NCI-H1436 (cell line): ENCODE measurements at places on chromosomes 3 and 15.

GRCh38 chr3:186988806-186989205, 58.5 kb downstream of the ST6GAL1 start:
- no peak for DNase-seq

- DNase-seq = no peak
These were observed 71.4 kb upstream of the PCSK6 start for GRCh38 chr15:101560722-101561583.

- no peak for DNase-seq
These were observed 33.7 kb downstream of the CHD2 start for GRCh38 chr15:92933831-92934230.

- DNase-seq = no peak
These were observed 5.6 kb upstream of the SRPRB start for GRCh38 chr3:133799794-133800585.

DNA sequence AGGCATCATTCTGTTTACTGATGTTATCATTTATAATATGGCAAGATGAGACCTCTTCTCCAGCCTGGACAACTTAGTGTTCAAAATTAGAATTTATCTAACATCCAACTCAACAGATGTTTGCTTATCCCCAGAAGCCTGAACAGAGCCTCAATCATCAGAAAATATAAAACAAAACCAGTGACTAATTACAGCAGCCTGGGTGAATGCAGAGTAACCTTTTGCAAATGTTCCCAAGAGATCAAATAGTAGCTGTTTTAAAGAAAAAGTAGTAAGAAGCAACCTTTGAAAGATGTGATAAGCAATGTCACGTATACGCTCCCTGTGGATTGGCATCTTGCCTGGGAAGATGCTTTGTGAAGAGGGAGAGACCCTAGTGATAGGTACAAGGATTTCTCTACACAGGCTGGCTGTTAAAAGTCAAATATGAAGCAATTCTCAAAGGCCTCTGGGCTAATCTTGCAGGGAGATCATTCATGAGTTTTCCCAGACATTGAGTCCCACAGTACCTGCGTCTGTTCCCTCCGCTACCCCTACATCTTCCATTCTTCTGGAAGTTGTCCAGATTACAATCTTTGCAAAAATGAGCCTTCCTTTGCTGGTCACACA, 39.3 kb upstream of the PRICKLE2 start:
- no peak for DNase-seq

- no peak for DNase-seq
These were observed 33.2 kb upstream of the SECISBP2L start for GRCh38 chr15:49079340-49080039.

DNA sequence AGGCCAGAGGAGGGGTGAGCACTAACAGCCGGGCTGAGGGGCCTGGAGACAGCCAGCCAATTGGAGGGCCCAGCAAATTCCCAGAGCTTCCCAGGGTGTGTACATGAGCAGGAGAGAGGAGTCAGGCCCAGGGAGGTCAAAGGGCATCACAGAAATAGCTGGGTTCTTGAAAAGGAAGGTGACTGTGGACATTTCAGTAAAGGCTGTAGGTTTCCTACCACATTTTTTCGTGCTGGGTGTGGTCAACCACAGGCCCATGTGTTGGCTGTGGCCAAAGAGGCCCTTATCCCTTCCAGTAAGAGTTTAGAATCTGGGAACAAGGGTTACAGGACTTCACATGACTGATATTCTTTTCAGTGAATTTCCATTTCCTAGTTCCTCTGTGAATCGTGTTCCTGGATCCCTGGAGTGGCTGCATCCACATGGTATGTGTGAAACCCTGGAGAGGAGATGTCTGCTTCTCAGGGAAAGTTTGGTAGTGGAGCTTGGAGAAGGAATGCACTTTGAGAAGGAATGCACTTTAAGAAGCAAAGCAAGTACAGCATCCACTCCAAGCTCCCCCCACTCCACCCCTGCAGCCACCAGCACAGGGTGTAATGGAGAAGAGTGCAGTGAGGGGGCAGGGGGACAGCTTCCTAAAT, 73.2 kb upstream of the HEG1 start:
- no peak for DNase-seq

GRCh38 chr3:52136513-52136912, 17.7 kb downstream of the POC1A start:
- no peak for DNase-seq

- no peak for DNase-seq
These were observed 226.7 kb downstream of the SNRPN start for GRCh38 chr15:25181293-25182097.

DNA sequence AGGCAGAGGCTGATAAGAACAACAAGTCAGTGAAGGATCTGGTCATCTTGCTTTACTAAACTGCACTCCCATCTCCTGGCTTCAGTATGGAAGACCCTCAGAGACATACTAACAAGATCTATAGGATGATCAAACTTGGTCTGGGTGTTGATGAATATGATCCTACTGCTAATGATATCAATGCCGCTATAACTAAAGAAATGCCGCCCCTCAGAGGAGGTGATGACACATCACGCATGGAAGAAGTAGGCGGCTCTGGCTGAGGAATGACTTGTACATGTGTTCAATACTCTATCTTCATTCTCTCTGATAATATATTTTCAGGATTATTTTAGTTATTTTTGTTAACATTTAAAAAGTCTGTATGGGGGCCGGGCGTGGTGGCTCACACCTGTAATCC, 17.5 kb upstream of the EIF2B5 start:
- peak; percentile 18 for DNase-seq

DNA sequence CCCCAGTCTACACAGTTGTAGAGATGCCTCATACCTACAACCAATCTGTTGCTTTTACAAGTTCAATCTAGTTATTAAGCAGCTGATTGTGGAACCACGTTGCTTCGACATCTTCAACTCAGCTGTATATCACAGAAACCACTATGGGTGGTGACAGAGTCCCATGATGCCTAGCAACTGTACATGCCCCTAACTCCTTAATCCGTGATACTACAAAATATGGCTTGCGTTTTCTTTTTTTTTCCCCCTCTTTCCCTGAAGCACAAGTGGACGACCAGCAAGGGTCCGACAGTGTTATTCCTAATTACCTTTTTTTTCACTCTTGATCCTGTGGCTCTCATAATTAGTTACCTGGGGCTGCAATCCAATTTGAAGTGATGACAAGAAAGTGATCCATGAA, 478.6 kb downstream of the FOXP1 start:
- no peak for DNase-seq

DNA sequence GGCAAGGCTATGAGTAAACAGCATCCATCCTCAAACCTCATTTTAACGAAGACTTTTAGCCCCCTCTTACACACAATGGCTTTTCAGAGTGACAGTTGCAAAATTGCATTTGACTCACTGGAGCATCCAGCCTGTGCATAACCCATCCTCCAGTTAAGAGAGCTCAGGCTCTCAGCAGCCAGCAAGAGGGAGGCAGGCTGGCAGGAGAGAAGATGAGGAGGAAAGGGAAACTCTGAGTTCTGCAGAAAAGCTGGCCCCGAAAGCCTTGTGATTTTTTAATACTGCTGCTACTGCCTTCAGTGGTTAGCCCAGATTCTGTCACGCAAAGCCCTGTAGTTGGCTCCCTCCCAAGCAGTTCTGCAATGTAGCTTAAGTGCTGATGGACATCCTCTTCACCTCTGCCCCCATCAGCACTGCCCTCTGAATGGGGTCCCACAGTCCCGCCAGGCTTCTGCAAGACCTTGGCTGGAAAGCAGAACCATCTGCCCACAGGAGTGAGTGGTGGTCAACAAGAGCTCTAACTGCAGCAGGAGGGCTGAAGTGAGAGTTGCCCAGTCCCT, 371.3 kb downstream of the EPHB1 start:
- no peak for DNase-seq

DNA sequence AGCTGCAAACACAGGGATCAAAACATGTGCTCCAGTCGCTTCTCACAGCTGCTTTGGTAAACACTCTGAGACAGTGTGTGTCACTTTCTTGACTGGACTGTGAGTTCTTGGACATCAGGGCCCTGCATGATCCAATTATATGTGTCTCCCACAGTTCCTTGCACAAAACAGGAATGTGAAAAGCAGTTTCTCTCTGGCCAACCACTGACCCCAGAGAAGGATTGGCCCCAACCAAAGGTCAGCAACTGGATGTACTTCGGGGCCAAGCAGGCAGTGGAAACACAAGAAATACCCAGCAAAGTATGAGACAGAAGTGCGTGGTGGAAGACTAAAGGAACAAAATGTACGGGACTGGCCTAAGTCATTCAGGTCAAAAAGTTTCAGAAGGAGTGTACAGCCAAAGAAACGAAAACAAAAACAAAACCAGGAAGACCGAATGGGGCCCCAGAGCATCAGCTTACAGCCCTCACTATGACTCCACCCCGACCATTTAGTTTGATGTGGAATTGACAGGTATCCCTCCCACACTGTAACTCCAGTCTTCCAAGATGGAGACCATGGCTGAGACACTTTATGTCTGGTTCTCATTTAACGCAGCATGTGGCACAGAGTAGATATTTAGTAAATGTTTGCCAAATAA, 76.7 kb upstream of the LPP start:
- DNase-seq = no peak
